ENCODE measurements at places on chromosomes 12 and 14.

DNA sequence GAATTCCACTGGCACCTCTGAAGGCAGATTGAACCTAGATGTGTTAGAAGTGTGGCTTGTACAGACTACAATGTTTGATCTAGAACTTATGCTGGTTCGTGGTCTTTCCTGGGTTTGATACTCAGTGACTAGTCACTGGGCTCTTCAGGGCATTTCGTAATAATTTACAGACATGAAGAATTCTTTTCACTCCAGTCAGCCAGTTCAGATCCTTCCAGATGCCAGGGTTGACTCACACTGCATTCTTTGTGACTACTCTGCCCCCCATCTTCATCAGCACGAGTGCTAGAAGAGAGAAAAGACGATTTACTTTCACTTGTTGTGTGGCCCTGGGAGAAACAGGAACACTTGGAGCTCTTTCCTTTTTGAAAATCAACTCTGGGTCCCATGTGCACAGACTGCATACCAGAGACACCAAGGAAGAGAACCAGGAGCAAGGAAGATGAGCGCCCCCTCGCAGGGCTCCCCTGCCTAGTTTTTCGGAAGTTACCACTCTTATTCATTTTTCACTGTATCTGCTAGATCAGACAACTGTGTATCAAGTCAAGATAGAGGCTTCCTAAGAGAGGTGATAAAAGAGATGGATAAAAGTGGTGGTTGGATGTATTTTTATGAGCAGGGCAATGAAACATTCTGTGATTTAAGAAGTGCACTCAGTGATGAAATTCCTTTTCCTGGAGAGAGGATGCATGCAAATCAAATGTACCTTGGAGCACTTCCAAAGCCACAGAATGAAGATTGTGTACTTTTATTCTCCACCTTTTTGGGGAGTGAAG lies 33.5 kb upstream of the EVL start:
- no peak for DNase-seq

GRCh38 chr14:79557309-79557708 lies 654.0 kb downstream of the DIO2 start:
- DNase-seq, result no peak

DNA sequence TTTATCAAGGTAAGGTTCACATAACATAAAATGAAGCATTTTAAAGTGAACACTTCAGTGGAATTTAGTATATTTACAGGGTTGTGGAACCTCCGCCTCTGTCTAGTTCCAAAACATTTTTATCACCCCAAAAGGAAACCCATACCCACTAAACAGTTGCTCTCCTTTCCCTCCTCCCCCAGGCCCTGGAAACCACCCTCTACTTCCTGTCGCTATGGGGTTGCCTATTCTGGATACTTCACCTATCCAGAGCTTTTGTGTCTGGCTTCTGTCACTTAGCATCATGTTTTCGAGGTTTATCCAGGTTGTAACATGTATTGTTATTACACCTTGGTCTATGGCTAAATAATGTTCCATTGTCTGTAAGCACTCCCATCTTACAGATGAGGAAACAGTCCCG lies 27.7 kb upstream of the ZFP36L1 start:
- DNase-seq, result no peak

DNA sequence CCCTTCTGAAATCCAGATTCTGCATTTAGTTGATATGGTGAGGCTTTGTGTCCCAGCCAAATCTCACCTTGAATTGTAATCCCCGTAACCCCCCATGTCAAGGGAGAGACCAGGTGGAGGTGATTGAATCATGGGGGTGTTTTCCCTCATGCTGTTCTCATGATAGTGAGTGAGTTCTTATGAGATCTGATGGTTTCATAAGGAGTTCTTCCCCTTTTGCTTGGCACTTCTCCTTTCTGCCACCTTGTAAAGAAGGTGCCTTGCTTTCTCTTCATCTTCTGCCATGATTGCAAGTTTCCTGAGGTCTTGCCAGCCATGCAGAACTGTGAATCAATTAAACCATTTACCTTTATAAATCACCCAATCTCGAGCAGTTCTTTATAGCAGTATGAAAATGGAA lies 23.1 kb upstream of the C12orf42 start:
- no peak for DNase-seq

- DNase-seq, result no peak
Observed at GRCh38 chr12:69351462-69352236, 3.5 kb downstream of the LYZ start.

- DNase-seq, result no peak
Observed at GRCh38 chr14:94158239-94158883, 15.8 kb upstream of the PPP4R4 start.

DNA sequence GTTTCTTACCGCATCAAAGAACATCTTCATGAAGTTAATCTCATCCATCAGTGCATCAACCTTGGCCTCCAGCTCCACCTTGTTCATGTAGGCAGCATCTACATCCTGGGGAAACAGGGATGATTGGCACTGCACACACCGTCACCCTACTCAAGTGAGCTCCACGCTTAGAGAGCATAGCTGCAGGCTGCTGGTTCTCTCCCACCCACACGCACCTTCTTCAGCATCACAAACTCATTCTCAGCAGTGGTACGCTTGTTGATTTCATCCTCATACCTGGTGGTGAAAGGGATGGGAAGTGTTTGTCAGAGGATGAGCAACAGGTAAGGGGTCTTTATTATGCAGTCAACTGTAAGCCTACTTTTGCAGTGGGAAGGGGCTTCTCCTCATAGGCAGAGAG lies 2.3 kb downstream of the KRT5 start:
- DNase-seq, result no peak

- no peak for DNase-seq
Observed at GRCh38 chr14:93430315-93431035, at the start of gene UNC79. Gene UNC79, plus strand, starts transcription at chr14:93430939. Its CDS starts 91 bp downstream, at chr14:93431030.

DNA sequence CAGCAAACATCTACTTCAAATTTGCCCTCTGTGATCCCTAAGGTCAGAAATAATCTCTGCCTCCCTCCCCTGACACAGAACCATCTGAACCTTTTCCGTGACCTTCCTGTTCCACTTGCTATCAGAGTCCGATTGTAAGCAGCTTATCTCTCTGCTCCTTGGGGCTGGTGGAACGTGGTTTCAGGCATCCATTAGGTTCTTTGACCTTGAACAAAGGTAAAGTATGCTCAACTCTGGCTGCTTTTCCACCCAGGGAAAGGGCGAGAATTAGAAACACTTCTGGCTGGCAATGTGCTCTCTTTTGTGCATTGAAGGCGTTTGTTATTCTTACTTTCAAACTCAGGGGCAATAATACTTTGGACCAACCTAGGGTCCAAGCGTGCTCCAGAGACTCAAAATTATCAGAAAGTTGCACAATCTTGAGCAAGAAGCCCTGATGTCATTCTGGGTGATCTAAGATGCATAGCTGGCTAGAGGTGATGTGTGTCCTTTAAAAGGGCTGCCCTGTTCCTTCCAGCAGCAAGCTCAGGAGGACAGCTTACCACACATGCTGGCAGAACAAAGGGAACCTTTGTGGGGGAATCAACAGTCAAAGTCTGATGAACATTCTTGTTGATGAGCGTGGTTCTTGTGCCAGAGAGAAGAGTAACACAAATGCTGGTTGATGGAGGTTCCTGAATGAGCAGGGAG lies 29.8 kb downstream of the ADGRD1 start:
- no peak for DNase-seq

DNA sequence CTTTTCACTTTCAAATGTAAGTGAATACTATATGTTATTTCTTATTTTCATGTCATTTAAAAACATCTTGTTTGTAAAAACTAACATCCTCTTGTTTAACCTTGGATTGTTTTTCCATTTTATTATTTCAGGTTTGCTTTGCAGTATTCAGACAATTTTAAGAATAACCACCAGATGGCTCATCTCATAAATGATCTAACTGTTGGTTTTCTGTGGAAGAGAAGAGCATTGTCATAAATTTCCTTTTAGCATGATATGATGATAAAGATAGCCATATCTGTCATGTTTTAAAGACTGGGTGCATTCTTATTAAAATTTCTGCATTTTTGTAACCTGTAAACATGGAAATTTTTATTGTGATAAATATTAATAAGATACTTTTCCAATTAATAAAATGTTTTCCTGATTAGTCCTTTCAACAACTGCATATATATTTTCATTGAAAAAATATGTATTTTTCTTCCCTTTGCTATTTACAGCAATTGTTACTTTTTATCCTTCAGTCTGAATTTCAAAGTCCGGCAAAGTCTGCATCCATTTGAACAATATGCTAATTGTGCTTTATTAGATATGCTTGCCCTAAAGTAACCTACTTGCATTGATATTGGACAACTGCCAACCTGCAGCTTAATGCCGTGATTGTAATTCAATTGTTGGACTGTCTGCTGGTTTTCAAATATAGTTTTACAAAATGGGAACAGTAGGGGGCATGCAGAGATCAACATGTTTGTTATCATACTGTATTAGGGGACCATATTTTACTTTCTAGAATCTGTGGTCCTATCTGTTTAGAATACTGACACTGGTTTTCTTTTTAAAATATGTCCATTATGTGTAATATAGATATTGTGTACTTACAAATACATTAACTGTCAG lies 163.4 kb downstream of the GARIN6 start:
- no peak for DNase-seq

DNA sequence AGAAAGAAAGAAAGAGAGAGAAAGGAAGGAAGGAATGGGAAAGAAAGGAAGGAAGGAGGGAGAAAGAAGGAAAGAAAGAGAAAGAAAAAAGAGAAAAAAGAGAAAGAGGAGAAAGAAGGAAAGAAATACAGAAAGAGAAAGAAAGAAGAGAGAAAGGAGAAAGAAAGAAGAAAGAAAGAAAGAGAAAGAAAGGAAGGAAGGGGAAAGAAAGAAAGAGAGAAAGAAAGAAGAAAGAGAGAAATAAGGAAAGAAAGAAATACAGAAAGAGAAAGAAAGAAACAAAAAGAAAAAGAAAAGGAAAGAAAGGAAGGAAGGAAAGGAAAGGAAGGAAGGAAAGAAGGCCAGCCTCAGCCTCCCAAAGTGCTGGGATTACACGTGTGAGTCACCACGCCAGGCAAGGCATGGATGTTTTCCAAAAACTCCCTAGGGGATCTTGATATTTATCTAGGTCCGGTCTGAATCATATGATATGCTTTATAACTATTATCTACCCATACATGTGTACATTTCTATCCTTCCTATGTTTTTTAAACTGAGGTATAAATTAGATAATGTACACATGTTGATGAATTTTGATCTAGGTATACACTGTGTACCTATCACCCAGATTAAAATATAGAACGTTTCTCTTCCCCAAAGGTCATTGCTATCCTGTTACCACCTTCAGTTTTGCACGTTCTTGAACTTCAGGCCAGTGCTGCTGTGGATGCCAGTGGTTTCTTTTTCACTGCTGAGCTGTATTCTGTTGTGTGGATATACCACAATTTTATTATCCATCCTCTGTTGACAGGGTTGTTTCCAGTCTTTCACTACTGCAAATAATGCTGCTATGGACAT lies 177.9 kb downstream of the RBM19 start:
- no peak for DNase-seq

DNA sequence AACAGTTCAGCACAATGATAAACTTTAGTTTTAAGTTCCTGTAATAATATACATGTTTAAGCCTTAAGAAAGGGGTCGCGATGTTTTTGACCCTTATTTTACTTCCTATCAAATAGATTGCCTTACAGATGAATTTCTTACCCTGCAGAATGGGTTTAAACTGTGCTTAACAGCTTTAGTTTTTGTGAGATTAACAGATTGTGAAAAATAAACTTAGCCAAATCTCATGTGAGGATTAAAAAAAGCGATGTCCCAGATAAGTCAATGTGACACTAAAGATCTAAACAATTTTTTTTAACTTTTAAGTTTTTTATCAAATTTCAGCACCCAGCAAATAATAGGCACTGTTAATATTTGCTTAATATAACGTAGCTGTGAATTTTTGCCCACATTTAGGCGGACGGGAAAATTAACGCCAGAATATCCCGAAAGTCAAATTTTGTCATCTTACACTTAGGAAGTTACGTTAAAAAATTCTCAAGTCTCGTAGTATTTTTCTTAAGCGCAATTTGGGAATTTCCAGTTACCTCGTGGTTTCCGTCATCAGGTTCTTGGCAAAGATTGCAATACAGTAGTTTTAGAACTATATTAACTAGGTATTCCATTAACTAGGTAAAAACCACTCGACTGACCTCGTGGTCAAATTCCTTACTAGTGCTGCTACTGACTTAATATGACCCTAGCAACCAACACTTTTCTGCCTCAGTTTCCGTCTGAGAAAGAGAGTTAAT lies 1.2 kb downstream of the HNRNPC start:
- no peak for DNase-seq

DNA sequence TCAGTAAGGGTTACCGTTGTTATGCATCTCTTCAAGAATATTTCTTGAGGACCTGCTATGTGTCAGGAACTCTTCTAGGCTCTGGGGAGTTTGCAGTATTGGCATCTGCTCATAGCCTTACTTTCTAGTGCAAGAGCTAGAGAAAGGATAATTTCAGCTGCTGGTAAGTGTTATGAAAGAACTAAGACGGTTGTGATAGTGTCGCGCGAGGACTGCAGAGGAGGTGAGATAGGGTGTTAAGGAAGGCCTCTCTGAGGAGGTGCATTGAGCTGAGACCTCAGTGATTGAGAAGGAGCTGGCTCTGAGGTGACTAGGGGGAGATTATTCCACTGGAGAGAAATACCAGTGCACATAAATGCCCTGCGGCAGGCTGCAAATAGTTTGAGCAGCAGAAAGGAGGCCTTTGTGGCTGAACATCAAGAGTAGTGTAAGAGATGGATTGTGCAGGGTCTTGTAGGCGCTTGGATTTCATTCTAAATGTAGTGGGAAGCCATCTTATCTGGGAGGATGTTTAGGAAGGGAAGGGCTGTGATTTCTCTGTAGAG lies 824 bp downstream of the DDX55 start:
- no peak for DNase-seq

DNA sequence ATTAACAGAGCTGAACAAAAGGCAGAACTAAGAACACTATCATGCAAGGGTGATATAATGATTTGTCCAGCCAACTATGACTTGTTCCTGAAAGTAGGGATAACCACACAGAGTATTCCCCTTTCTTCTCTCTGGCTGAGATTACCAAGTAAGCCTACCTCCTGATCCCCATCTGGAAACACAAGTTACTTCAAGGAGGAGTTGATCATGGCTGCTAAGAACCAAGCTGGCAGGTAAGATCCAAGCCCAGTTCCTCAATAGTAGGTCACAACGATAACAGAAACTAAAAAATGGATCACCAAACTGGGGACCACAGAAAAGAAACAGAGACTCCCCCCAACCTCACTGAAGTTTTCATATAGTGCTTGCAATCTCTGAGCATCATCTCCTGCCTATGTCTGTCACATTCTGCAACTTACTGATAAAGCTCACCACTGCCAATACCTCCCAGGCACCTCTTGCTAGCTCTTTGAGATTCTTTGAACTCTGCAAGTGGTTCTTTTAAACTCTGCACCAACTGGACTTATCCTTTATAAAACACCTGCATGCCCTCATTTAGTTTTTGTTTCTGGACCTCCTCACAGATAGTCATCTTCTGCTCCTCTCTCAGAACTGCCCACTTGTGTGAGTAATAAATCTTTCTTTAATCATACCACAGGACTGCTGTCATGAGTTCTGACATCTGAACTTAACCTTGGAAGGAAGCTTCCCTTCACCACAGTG lies 76.6 kb downstream of the LRP6 start:
- DNase-seq, result no peak

- DNase-seq, result no peak
Observed at GRCh38 chr12:96404696-96405095, 4.5 kb upstream of the CDK17 start.
